Gastroesophageal sphincter (tissue), 4 donors: ENCODE measurements at places on chromosomes 7 and 10. TPM values are rescaled to one million over a fixed set of nuclear protein-coding genes. Genes with fewer than 3 reads are reported as not detected.
A peak's percentile ranks its signal among the peaks of the same experiment; 100 is the strongest.

DNA sequence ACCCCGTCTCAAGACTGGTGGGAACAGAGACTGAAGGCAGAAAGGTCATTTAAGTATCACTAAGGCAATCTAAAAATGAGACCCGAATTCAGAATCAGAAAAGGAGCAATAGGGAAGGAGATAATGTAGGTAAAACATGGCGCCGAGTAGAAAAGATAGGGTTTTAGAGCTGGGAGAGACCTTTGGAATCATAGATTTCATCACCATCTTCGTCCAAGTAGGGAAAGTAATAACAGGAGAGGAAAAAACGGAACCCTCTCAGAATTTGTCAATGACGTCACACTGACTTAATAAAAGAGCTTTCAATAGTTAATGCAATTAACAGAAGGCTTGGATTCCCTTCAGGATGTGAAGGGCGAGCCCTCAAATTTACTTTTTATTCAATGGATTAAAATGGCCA lies 1.0 kb upstream of the UBN2 start:
- no peak for ATAC-seq

Gene SKIDA1
- total RNA-seq: 3.4 TPM

- ATAC-seq: peak; percentile 67
Observed at GRCh38 chr7:44761207-44762161, 12.8 kb downstream of the ZMIZ2 start.

DNA sequence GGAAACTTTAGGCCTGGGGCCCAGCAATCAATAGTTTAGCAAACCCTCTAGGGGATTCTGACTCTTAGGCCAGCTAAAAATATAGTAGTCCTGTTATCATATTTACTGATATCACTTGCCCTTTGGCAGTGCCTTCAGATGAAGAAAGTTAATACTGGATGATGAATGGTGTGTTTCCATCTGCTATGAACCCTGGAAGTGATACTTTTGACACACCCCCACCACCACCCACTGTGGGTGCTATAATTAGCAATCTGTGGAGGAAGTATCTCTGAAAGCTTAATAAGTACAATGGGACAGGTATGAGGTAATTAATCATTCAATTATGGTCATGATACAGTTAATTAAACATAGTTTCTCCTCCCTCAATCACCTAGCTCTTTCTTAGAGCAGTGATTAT lies 90.4 kb upstream of the LRRTM3 start:
- ATAC-seq: no peak

- ATAC-seq: peak; percentile 23
Observed at GRCh38 chr7:105680505-105681187, 99.4 kb upstream of the EFCAB10 start.

Gene KNDC1
- 1.0 TPM for total RNA-seq

GRCh38 chr10:48288661-48289060 lies 14.2 kb upstream of the FRMPD2 start:
- no peak for ATAC-seq

Gene LLCFC1
- total RNA-seq: not detected

- no peak for ATAC-seq
Observed at GRCh38 chr7:19900118-19900517, 126.7 kb upstream of the TMEM196 start.

Gene DENND2A
- 25.2 TPM for total RNA-seq

Gene SMO
- 14.9 TPM for total RNA-seq

GRCh38 chr7:8291397-8292141 lies 29.6 kb upstream of the ICA1 start:
- no peak for ATAC-seq

Gene ABCC2
- 1.5 TPM for total RNA-seq

GRCh38 chr10:129030996-129031843 lies 435.8 kb upstream of the MGMT start:
- peak; percentile 81 for ATAC-seq

DNA sequence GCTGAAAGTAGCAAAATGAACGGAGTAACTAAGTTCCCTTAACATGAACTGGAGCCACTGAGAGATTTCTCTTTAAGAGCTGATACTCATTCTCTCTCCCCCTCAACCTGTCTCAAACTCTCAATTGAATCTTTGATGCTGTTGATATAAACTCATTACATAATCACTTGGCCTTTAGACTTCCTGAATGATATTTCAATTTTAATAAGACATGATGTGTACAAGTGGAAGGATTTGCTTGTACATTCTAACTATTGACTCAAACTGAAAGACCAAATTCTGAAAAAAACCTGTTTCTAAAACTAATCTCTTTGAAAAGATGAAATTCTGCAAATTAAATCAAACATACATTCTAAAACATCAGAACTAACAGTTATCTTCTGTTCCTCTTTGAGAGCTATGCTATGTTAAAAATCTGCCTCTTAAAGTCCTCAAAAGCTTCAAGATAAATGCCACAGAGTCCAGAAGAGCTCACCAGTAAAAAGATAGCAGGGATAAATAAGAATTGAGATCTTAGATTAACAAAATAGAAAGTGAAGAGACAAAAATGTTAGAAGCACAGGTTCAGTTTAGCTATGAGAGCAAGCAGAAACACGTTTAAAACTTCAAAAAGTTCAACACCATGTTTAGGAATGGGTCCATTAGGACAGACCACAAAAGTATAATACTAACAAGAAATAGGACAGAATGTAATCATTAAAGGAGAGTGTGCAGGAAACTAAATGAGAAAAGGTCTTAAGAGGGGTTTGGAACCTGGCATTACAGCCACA lies 46.1 kb downstream of the TNPO3 start:
- ATAC-seq: no peak

Gene PNLIPRP1
- not detected for total RNA-seq

Gene SCIN
- total RNA-seq: 2.2 TPM

GRCh38 chr7:95690367-95690947 lies 81.9 kb upstream of the DYNC1I1 start:
- peak; percentile 42 for ATAC-seq

Gene MYO1G
- total RNA-seq: 3.6 TPM

- ATAC-seq: no peak
Observed at GRCh38 chr7:39811161-39811614, 138.9 kb upstream of the CDK13 start.

Gene MARCHF5
- 15.4 TPM for total RNA-seq

DNA sequence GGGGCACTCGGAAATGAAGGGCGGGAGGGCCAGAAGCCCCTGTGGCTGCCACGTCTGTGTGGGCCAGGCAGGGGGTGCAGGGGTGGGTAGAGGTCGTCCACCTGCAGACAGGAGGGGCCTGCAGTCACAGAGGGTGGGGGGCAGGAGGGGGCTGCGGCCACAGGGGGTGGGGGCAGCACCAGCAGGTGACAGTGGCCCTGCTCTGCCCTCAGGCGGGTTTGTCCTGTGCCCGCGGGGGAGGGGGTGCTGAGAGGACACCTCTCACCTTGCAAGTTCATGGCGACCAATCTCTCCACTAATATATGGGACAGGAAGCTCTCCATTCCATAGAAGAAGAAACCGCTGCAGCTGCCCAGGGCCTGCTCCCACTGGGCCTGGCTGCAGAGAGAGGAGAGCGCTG lies 26.6 kb upstream of the NKX6-2 start:
- no peak for ATAC-seq

GRCh38 chr7:54847921-54848320 lies 88.9 kb upstream of the SEC61G start:
- no peak for ATAC-seq

- ATAC-seq: no peak
Observed at GRCh38 chr10:103808780-103809179, 46.6 kb downstream of the SH3PXD2A start.

DNA sequence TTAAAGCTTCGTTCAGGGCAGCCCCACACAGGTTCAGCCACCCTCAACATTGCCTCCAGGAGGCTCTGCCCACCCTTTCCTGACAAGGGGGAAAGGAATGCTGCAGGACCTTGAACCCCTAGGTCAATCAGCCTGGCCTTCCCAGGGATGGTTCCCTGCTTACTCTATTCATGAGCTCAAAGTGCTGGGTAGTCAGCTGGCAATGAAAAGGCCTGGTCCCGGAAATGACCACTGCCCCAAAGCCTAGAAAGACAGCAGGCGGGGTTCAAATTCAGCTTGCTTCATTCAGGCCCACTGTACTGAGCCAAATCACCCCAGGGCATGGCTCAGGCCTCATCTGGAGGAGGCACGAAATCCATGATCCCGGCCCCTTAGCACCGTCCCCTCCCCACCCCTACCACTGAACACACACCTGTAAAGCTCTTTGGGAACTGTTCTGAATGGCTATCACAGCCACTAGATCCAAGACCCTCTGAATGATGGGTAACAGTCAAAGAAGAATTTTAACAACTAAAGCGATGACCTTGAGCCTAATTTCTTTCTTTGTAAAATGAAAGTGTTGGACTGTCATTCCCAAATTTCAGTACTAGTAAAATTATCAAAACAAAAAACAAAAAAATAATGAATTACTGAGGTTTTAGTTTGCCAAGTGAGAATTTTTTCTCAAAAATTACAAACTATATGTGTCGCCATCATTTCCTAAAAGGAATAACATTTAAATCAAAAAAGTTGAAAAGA lies 1.0 kb downstream of the URGCP start:
- ATAC-seq: no peak

Gene RBAK
- 11.2 TPM for total RNA-seq

Gene MOGAT3
- total RNA-seq: not detected

DNA sequence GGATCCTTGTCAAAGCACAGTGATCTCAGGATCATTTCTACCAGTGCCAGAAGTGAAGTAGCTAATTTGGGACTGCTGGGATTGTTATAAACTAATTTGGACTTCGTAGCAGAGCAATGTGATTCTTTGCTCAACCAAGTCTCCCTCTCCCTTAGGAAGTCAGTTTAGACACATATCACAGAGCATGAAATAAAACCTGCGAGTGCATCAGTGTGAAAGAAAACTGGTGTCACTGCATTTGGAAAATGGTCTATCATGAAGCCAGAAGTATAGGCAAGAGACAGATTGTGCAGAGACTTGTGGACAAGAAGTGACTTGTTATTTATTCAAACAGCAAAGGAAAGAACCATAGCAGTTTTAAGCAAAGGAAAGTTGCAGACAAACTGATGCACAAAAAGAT lies 560.5 kb upstream of the NRG3 start:
- ATAC-seq: no peak

DNA sequence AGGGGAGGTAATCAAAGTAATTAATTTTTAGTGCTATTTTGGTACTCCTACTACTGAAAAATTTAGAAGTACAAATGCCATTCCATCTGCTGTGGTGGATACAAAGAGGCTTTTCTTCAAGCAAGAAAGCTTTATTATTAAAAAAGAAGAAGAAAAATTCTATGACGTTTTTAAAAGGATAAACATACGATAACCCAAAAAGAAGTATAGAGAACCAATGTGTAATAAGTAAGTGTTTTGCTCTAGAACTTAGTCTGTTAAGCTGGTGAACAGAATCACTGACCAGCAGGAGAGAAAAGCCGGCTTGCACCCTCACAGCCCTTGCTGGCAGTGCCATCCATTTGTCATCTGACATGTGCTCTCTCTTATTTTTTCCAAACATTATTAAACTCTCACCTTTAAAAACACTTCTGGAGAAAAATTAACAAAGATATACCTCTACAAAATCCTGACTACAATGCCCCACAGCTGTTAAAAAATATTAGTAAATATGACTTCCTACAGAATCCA lies 81.5 kb downstream of the SRPK2 start:
- ATAC-seq: no peak

- ATAC-seq: no peak
Observed at GRCh38 chr7:137658190-137658900, 188.4 kb downstream of the DGKI start.

Gene ITPRID1
- not detected for total RNA-seq

DNA sequence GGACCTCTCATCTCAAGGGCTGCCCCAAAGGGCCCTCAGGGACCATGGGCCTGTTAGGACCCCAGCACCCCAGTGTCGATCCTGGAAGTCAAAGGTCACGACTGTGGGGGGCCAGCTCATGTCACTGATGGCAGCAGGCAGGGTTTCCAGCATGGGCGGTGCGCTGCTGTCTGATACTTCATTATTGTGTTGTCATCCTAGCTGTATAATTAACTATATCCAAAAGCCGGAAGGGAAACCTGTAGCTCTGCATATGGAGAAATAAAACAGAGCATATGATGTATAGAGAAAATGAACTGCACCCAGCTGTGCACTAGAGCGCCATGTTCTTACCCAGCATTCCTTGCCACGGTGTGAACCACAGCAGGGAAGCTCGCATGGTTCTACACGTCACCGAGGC lies 196.3 kb downstream of the EBF3 start:
- ATAC-seq: no peak

Gene SLC29A4
- total RNA-seq: 2.2 TPM

- ATAC-seq: no peak
Observed at GRCh38 chr10:77975086-77975666, 48.6 kb upstream of the DLG5 start.

DNA sequence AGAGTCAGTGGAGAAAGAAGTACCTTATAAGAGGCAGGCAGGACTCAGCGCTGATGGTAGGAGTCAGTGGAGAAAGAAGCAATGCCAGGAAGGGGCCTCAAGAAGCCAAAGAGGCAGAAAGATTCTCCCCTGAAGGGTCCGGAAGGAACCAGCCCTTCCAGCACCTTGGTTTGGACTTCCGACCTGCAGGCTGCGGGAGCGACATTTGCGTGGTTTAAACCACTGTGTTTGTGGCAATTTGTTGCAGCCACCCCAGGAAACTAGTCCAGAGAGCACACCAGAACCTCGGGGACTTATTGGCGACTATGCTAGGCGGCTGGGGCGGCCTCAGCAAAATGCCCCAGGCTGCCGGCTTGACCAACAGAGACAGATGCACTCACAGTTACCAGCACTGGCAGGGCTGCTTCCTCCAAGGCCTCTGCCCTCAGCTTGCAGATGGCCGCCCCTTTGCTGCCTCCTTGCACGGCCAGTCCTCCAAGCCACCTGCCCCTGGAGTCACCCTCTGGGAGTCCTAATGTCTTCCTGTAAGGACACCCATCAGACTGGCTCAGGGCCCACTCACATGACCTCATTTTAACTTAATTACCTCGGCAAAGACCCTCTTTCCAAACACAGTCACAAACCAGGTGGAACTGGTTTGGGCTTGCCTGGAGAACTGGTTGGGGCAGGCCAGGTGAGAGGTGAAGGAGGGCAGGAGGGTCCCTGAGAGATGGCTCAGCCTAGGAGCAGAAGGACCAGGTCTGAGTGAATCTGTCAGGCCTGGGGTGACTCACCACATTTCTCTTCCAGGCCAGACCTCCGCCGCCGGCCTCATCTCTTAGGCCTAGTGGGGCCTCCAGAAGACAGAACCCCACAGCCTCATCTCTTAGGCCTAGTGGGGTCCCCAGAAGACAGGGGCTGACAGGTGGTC lies 26.1 kb downstream of the CALML3 start:
- ATAC-seq: no peak

GRCh38 chr7:22216832-22217475 lies 140.0 kb downstream of the RAPGEF5 start:
- no peak for ATAC-seq

Gene UPK3B
- 0.81 TPM for total RNA-seq

Gene TACC2
- 102 TPM for total RNA-seq

DNA sequence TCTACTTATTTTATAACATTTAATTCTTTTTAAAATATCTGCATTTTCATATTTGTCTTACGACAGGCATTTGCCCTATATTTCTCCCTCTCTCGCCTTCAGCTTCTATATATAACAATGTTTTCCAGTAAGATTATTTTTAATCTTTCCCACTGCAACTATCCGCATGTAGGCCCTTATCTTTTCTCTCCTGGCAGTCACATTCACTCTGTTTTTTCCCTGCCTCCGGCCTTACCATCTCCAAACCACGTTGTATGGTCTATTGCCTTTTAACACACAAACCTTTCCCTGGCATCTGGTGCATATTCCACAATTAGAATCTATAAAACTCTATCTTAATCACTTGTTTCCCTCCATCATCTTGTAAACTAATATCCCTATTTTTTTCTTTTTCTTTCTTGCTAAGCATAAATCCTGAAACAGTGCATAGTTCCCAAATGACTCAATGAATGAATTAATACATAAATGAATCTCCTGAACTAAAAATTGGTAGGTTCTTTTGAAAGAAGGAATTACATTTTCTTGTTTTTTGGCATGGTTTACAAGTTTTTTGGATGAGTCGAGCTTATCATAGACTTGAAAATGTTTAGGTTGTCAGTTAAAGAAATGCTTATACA lies 173.2 kb downstream of the SEMA3A start:
- no peak for ATAC-seq

Gene MMP21
- not detected for total RNA-seq
